Astrocyte of the spinal cord (primary cell): ENCODE measurements at places on chromosomes 16 and 17.

DNA sequence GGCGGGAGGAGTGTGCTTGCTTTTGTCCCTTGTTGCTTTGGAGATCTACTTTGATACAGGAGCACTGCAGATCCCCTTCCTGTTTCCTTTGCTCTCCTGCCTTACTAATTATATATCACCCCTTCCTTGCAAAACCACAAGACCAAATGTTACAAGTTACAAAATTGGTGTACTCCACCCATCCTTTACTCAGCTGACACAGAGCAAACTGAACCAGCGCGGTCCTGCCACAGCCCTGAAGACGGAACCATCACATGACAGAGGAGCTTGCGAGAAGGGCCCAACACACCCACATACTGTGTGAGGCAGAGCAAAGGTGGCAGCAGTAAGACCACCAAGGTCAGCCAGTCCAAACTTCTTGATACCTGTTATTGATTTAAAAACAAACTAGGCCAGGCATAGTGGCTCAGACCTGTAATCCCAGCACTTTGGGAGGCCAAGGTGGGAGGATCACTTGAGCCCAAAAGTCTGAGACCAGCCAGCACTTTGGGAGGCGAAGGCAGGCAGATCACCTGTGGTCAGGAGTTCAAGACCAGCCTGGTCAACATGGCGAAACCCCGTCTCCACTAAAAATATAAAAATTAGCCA, 33.2 kb downstream of the CYTH1 start:
- no peak for DNase-seq

DNA sequence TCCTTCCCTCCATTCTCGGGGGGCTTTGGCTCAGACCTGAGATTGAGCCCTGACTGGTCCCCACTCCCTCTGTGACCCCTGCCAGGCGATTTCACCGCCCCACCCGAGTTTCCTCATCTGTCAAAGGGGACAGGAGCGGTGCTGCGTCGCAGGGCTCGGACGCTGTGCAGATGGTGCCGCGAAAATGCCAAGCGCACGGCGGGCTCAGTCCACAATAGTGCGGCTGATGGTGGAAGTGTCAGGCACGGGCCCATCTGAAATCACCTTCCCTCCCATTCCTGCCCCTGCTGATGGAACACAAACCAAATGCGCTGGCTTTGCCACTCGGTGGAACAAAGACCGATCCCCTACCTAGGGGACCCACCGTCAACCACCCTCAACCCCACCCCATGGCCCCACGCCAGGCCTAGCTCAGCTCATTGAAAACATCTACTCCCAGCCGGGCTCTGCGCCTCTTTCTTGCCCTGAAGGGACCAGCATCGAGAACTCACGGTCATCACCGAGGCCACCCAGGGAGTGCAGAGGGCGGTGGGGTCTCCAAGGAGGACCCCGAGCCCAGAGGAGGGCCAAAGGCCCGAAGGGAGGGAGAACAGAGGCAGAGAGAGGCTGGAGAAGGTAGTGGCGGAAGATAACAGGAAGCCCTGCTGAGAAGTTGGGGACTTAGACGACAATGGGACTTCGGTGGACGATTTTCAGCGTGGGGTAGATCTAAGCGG, 1.4 kb downstream of the CARHSP1 start:
- no peak for DNase-seq

- DNase-seq: no peak
These were observed 45.6 kb downstream of the CYB5B start for GRCh38 chr16:69469807-69470561.

DNA sequence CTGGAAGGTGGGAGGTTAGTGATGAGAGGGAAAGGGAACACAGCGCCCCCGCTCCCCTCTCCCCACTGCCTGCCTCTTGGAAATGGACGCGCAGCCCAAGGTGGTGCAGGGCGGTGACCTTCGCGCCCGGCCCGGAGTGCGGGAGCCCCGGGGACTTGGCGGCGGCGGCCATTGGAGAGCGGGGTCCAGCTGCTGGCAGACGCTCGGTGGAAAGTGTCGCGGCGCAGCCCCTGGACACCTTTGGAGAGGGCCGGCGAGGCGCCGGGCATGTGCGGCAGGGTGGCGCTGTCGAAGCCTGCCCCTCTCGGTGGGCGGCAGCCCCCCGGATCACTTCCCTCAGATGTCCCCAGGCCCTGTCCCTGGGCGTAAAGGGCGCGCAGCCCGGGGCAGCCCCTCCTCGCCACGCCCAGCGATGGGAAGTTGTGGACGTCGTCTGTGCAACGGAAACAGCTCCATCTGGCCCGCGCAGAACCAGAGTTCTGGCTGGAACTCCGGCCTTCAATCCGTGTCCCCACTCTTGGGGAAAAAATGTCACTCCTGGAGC, 16.7 kb downstream of the SALL1 start:
- DNase-seq: no peak

DNA sequence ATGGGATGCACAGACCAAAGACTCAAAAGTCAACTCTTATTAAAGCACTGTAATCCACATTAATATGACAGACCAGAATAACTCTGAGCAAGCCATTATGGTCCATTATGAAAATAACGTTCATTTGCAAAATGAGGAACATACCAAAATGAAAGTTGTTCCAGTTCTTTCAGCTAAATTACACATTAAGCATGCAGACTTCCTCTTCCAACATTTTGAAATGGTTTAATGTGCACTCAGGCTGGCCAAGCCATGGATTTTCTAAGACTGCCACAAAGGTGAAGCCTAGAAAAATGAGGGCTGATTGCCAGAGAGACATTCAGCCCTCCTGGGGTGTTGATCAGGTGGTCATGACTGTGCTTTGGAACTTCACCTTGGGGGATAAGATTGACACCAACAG, 56.7 kb upstream of the NOG start:
- DNase-seq: no peak

GRCh38 chr17:34252095-34252443, 3.0 kb upstream of the CCL2 start:
- DNase-seq: no peak

DNA sequence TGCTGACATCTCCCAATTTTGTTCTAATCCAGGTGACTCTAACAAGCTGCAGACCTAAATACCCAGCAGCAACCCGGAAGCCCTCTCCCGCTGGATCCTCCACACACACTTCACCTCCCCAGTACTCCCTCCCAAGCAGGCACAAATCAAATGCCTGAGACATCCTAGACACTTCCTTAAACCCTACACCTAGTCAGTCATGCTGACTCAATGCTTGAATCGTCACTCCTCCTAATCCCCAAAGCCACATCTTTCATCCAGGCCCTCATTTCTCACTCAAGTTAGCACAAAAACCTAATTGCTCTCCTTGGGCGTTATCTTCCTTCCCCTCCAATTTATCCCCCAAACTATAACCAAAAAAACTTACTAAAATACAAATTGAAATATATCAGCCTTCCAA, 32.7 kb downstream of the CMC2 start:
- no peak for DNase-seq

GRCh38 chr16:4944333-4945281, 7.7 kb upstream of the PPL start:
- DNase-seq: peak; percentile 98

- no peak for DNase-seq
These were observed 1.0 kb upstream of the ZNF500 start for GRCh38 chr16:4767872-4768548.

DNA sequence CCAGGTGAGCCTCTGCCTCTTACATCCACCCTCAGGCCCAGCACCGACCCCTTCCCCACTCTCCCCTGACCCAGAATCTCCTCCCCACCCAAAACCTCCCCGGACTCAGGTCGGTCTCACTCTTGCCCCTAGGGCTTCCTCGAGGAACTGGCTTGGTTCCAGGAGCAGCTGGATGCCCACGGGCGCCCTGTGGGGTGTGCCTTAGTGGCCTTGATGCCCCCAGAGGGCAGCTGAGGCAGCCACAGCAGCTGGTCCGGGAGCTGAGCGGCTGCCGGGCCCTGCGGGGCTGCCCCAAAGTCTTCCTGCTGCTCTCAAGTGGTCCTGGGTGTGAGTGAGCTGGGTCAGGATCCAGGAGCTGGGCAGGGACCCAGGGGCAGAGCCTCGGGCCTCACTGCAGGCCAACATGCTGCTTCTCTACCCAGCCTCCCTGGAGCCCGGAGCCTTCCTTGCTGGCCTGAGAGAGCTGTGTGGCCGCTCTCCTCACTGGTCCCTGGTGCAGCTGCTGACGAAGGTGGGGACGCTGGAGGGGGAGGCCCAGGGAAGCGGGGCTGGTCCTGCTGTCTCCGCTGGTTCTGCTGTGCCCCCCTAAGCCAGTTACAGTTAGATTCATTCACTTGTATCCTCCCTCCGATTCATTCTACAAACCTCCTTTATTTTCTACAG, 9.6 kb downstream of the ZNF213 start:
- no peak for DNase-seq

- no peak for DNase-seq
These were observed 47.8 kb downstream of the TBC1D16 start for GRCh38 chr17:79987935-79988184.

- peak; percentile 59 for DNase-seq
These were observed 82.2 kb downstream of the TNRC6C start for GRCh38 chr17:78040440-78041385.

DNA sequence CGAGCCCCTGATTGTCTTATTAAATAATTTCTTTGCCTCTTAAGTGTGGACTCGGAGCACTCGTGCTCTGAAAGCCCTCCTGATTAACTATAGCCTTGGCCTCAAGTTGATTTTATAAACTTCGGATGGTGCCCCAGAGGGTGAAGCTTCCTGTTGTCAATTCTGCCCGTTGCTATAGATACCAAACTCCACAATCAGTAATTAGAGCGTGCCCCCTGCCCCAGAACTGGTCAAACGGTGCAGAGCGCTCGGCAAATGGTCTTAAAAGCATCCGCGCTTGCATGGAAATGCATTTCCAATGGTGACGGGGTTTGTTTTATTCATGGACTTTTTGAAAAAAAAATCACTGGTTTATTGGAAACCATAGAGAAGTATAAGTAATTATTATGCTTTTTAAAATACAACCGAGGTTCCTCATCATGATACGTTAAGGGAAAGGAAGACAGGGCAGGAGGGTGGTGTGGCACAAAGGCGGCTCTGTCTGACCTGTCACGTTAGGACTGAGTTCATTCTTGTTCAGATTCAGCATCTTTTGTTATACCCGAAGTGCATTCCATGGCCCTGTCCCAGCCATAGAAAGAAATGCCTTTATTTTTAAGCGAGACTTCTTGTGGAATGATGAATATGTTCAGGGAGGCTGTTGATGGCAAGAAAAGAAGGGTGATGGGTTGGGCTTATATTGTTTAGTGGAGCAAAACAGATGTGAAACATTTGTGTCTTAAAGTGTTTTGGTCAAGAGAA, 476.4 kb downstream of the MAF start:
- no peak for DNase-seq

- DNase-seq: no peak
These were observed 14.4 kb downstream of the ERBB2 start for GRCh38 chr17:39714234-39714633.

GRCh38 chr17:47727704-47728036, 5.4 kb upstream of the TBX21 start:
- DNase-seq: no peak

DNA sequence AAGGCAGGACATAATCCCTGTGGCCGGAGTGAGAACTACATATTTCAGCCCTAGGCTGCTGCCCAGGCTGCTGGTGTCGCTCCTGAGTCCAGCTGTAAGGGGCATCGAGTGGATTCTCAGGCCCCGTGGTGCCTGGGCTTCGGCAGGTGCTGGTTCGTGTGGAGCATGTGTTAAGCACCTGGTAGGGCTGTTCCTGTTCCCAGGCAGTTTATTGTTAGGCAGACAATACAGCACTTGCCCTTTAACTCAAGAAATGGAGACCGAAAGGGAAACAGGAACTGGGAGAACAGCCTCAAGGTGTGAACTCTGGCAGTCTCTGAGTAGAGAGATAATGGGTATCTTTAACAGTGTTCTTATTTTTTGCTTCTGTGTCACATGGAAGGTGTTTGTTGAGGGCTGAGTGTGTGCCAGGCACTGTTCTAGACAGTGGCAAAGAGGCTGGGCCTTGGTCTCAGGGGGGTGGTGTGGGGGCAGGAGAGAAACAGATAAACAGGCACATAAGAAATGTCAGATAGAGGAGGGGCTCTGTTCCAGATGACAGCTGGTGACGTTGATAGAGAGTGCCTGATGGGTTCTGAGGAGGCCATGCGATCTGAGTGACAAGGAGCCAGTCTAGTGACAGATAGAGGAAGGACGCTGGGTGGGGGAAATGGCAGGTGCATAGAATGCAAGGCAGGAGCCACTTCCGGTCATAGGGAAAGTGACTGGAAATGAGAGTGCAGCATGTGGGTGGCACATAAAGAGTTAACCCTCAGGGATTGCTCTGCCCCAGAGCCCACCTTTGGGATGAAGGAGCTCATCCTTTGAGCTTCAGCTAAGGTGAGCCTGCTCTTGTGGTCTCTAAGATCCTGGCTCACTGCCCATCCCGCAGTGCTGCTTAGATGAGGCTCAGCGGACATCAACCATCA, 33.8 kb downstream of the EPN2 start:
- DNase-seq: no peak

DNA sequence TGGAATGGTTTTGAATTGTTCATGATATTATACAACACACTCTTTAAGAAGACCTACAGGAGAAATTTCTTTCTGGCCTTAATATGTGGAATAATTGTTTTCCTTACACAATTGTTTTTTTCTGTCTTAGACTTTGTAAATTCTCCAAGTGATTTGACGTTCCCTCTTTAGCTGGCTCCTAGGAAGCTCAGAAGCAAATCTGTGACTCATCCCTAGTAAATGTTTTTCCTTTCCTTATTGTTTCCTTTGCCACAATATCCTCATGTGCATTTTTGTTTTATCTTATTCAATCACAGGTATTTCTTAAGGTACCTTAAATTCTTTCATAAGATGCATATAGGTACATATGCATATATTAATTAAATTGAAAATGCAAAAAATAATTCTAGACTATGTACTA, 13.5 kb downstream of the KIAA0753 start:
- DNase-seq: peak; percentile 32

DNA sequence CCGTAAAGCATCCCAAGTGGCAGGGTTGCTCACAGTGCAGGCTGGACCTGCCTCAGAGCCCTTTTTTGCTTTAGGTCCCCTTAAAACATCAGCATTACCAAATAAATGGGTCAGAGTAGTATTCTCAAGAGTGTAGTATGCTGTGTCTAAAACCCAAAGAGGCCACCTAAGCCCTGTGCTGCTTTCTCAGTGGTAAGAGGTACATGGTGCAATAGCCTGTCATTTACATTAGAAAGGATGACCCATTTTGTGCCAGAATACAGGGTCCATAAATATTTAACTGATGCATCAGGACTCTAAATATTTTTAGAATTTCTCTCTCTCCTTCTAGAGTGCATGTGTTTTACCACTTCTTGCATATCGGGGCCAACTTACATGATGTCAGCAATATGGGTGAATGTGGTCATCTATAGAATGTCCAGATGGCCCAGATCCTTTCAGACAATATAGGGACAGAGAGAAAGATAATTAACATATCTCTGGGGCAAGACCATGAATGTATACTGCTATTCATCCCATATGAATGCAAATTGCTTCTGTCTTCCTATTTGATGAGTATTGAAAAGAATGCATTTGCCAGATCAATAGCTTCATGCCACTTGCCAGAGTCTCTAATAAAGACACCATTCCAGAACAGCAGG, 329.2 kb downstream of the PMP22 start:
- DNase-seq: no peak

DNA sequence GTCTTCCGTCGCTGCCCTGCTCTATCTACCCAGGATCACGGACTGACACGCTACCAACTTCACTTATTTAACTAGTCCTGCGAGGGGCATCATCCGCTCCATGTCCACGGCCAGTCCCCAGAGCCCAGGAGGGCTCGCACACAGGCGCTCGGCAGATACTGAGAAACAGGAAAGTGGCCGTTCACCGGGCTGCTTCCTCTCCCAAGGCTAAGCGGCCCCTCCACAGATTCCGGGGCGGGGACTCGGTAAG, 388 bp downstream of the OXLD1 start:
- peak; percentile 19 for DNase-seq
